Natural killer cell (primary cell): ENCODE measurements at places on chromosomes 6 and 20. TPM values are rescaled to one million over a fixed set of nuclear protein-coding genes. Genes with fewer than 3 reads are reported as not detected.

DNA sequence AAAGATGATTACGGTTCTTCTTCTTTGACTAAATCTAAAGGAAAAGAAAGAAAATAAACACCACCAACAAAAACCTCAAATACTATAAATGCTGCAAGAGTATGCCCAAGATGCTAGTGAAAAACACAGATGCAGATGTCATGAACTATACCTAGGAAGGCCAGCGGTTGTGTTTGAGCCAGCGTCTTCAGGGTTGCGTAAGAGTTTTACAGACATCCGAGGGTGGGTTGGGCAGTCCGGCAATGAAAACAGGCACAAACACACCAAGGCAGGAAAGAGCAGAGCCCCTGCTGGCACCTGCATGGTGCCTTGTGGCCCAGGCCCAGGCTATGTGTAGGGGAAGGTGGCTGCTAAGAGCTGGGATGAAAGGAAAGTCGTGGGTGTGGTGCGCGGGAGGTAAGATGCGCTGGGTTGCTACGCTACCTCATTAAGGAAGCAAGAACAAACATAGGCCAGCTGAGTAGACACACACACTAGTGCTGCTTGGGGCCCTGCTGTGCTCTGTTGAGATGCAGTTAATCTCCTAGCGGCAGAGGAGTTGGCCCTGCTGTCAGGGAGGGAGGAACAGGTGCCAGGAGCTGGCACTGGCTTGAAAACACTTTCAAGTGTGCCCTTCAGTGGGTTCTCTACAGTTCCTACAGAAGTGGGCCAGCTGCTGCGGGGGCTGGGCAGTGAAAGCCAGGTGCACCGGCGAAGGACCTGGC lies 170.2 kb upstream of the PLN start:
- DNase-seq: no peak
- no peaks in the 10 kb centered on the region for H3K36me3 ChIP-seq
- H3K4me1 ChIP-seq: no peaks in the 10 kb centered on the region
- no peaks in the 10 kb centered on the region for H3K27me3 ChIP-seq
- no peak overlapping the region for H3K27ac ChIP-seq

DNA sequence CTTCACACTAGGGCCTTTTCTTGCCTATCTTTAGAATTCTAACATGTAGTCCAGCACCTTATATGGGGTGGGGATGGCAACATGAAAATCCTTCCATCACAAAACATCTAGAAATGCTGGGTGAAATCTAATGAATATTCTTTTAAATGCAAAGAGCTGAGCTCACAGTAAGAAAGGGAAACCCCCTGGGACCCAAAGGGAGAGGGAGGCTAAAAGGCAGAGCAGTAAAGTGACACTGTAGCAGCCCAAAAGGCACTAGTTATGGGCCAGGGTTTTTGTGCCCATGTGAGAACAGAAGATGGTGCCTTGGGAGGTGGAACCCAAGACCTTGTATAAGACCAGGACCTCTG lies 66.7 kb downstream of the TRAM2 start:
- peaks cover 2% of the 10 kb centered on the region for H3K4me1 ChIP-seq
- no peaks in the 10 kb centered on the region for H3K27me3 ChIP-seq
- no peak for DNase-seq

GRCh38 chr6:31498748-31499147 lies 803 bp downstream of the MICB start:
- no peaks in the 10 kb centered on the region for H3K36me3 ChIP-seq
- no peaks in the 10 kb centered on the region for H3K27me3 ChIP-seq
- DNase-seq: no peak
- H3K27ac ChIP-seq: no peak overlapping the region
- peaks cover 33% of the 10 kb centered on the region for H3K4me1 ChIP-seq
- H3K4me3 ChIP-seq: peak overlapping the region; percentile 73

GRCh38 chr6:91716361-91716760 lies 1129.5 kb upstream of the MAP3K7 start:
- no peak overlapping the region for H3K27ac ChIP-seq
- H3K36me3 ChIP-seq: no peaks in the 10 kb centered on the region
- no peaks in the 10 kb centered on the region for H3K4me1 ChIP-seq
- no peaks in the 10 kb centered on the region for H3K27me3 ChIP-seq

DNA sequence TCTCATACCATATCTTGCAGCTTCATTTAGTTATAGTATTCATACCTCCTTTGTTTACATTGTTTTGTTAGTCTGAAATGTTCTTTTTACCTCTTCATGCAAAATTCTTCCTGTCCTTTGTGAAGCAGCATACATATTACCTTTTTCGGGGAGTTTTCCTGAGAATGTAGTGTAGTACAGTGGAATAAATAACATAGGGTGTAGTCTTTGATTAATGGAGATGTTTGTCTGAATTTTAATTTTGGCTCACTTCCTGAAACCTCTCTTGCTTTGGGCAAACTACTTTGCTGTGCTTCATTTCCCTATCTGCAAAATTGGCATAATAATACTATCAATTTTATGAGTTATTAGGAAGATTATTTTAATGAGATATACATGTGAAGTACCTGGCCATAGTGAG lies 5.6 kb downstream of the MACROD2 start:
- H3K36me3 ChIP-seq: no peaks in the 10 kb centered on the region
- no peak overlapping the region for H3K27ac ChIP-seq
- no peak for DNase-seq
- no peaks in the 10 kb centered on the region for H3K4me1 ChIP-seq

The BPHL gene
- 5.7 TPM for total RNA-seq

DNA sequence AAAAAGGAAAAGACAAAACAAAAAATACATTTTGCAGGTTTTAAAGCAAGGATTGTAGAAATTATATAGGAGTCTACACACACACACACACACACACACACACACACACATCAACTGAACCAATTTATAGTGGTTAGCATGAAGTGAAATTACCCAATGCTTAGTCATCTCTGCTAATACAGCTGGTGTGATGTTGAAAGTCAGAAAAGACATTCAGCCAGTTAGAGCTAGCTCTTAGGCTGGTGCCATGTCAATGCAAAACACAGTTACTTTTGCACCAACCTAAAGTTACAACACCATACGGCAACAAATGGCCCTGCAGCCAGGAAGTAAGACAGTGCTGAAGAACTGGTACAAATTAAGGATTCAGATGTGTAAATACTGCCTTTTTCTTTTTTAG lies 15.2 kb downstream of the FAM210B start:
- no peaks in the 10 kb centered on the region for H3K4me1 ChIP-seq
- H3K27ac ChIP-seq: no peak overlapping the region
- peak; percentile 21 for DNase-seq

GRCh38 chr6:88704980-88705379 lies 258.4 kb downstream of the RNGTT start:
- H3K4me3 ChIP-seq: no peak overlapping the region
- H3K27ac ChIP-seq: no peak overlapping the region
- no peaks in the 10 kb centered on the region for H3K36me3 ChIP-seq
- no peaks in the 10 kb centered on the region for H3K27me3 ChIP-seq
- no peaks in the 10 kb centered on the region for H3K4me1 ChIP-seq

The ERVFRD-1 gene
- total RNA-seq: not detected

The CST1 gene
- not detected for total RNA-seq

DNA sequence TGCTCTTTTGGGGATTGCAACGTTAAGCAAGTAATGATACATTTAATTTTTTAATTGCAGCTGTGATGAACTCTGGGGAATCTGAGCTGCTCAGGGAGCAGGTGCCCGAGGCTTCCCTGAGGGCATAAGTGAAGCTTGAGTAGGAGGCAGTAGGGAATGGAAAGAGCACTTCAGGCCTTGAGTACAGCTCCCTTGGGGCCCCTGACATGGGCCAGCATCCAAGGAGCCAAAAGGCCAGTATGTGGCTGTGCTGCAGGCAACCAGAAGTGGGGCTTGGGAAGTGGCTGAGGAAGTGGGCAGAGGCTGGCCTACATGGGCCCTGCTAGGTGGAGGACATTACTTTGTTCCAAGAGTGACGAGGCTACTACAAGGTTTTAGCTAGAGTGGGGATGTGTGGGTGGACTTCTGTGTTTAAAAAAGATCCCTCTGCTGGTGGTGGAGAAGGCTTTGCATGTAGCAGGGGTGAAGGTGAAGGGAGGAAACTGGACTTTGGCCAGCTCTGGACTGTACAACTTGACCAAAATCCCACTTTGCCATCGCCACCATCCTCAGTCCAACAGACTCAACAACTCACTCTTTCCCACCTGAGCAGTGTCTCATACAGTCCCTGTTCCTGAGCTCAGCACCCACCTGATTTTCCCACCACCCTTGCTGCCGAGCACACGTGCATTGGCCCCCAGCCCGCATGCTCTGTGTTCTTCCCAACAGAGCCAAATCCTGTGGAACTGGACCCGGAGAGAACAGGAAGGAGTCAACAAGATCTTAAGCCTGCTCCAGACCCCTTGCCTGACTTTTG lies 10.9 kb upstream of the ZNF831 start:
- peaks cover 56% of the 10 kb centered on the region for H3K4me1 ChIP-seq
- H3K27me3 ChIP-seq: no peaks in the 10 kb centered on the region
- H3K4me3 ChIP-seq: no peak overlapping the region
- no peaks in the 10 kb centered on the region for H3K36me3 ChIP-seq
- H3K27ac ChIP-seq: no peak overlapping the region
- no peak for DNase-seq

DNA sequence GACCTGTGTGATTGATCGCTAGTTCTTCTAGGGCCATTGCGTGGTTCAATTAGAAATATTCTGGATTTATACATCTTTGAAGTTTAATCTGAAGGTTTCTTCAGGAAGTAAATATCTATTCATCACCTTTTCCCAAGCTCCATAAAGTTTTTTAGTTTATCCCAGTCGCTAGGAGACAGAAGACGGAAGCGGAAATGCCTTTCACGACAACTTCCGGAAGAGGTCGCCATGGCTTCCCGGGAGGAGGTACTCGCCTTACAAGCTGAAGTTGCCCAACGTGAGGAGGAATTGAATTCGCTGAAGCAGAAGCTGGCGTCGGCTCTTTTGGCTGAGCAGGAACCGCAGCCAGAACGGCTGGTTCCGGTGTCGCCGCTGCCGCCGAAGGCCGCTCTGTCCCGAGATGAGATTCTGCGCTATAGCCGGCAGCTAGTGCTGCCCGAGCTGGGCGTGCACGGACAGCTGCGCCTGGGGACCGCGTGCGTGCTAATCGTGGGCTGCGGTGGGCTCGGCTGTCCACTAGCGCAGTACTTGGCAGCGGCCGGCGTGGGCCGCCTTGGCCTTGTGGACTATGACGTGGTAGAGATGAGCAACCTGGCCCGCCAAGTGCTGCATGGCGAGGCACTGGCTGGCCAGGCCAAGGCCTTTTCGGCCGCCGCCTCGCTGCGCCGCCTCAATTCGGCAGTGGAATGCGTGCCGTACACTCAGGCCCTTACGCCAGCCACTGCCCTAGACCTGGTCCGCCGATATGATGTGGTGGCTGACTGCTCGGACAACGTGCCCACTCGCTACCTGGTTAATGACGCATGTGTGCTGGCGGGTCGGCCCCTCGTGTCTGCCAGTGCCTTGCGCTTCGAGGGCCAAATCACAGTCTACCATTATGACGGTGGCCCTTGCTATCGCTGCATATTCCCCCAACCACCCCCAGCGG lies at the start of gene MOCS3:
Gene MOCS3 (plus strand): TSS at position 204 of the 928 bp plus-strand sequence. CDS start 25 bp downstream, at position 229.
- no peaks in the 10 kb centered on the region for H3K27me3 ChIP-seq
- H3K27ac ChIP-seq: peak within 1 kb of the TSS; percentile 99
- H3K4me1 ChIP-seq: peaks cover 21% of the 10 kb centered on the region
- peaks cover 21% of the 10 kb centered on the region for H3K36me3 ChIP-seq
- peak within 1 kb of the TSS; percentile 97 for H3K4me3 ChIP-seq

DNA sequence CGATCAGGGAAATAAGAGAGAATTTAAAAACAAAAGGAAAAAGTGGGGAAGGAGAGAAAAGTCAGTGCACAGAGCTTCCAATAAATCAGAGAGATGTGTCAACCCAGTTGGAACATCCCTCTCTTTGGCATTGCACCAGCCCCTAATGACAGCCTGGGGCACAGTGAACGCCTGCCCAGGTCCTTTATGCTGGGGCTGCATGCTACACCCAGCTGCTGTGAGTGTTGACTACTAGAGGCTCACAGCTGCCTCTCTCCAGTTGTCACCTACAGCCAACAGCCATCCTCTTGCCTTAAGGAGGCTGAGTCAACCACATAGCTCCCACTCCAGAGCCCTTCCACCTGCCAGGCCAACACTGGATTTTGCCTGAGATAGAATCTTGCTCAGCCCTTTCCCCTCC lies 19.0 kb downstream of the OR2H2 start:
- no peaks in the 10 kb centered on the region for H3K36me3 ChIP-seq
- H3K4me3 ChIP-seq: no peak overlapping the region
- H3K27me3 ChIP-seq: no peaks in the 10 kb centered on the region
- no peaks in the 10 kb centered on the region for H3K4me1 ChIP-seq
- no peak overlapping the region for H3K27ac ChIP-seq
- no peak for DNase-seq

DNA sequence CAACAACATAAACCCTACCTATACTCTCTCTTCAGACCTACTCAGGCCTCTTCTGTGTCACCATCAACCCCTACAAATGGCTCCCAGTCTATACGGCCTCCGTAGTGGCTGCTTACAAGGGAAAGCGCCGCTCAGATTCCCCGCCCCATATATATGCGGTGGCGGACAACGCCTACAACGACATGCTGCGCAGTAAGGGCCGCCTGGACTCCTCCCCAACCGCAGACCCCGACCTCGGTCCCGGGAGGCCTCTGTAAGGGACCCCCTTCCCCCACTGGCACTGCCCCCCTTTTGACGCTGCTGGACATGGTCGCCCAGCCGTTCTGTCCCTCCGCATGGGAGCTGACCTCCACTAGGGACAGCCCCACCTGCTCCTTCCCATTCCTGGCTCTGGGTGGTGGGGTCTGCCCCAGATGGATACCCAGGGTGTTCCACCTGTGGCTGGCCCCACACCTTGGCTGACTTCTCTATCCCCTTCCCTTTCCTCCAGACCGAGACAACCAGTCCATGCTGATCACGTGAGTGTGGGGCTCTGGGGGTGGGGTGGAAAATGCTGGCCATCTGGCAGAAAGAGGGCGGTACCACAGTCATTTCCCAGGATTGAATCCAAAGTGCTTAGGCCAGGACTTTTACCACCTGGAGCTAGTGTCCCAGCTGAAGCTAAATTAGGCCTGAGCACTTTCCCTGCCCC lies 25.0 kb downstream of the MYH7B start:
- no peak for DNase-seq
- H3K4me3 ChIP-seq: no peak overlapping the region
- H3K27me3 ChIP-seq: no peaks in the 10 kb centered on the region
- H3K36me3 ChIP-seq: no peaks in the 10 kb centered on the region
- H3K4me1 ChIP-seq: no peaks in the 10 kb centered on the region

DNA sequence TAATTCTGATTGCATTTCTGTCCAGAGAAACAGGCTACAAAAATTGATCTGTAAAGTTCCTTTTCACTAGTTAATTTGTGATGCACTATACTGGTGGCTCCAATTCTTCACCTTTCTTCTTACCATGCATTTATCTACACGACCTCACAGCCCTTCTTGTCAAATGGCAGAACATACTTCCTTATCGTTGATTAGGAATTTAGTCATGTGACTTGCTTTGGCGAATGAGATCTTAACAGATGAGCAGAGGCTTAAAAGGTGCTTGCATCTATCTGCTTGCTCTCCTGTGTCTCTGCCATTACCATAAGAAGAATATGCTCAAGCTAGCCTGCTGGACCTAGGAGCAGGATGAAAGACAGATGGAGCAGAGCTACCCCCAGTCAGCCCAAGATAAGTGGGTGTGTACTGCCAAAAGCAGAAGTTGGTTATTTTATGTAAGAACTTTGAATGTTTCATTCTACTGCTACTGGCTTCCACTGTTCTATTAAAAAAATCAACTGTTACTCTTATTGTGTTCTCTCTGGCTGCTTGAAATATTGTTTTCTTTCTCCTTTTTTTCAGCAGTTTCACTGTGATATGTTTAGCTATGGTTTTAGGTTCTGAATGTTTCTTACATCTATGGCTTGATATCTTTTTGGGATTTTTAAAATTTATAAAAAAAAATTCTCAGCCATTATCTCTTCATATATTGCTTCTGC lies 40.2 kb upstream of the RBM24 start:
- H3K4me1 ChIP-seq: no peaks in the 10 kb centered on the region
- H3K36me3 ChIP-seq: no peaks in the 10 kb centered on the region
- DNase-seq: no peak
- H3K27me3 ChIP-seq: no peaks in the 10 kb centered on the region
